IgD-negative memory B cell (primary cell): ENCODE measurements at places on chromosomes 7 and 10. TPM values are rescaled to one million over a fixed set of nuclear protein-coding genes. Genes with fewer than 3 reads are reported as not detected.

ANKRD16 gene
- polyA plus RNA-seq = 5.2 TPM

GJD4 gene
- not detected for polyA plus RNA-seq

ARMC3 gene
- 0.10 TPM for polyA plus RNA-seq

DEPP1 gene
- polyA plus RNA-seq = not detected

PAPOLB gene
- not detected for polyA plus RNA-seq

PROSER2 gene
- polyA plus RNA-seq = not detected

SPDYE6 gene
- polyA plus RNA-seq = 0.36 TPM

CYP2C18 gene
- polyA plus RNA-seq = not detected

C10orf105 gene
- polyA plus RNA-seq = not detected

LGI1 gene
- polyA plus RNA-seq = not detected

GAD2 gene
- polyA plus RNA-seq = not detected

TPK1 gene
- polyA plus RNA-seq = 16.8 TPM

PDE6C gene
- not detected for polyA plus RNA-seq

JCAD gene
- polyA plus RNA-seq = not detected

AKR1C4 gene
- not detected for polyA plus RNA-seq

TUBAL3 gene
- not detected for polyA plus RNA-seq
